CD4-positive, alpha-beta T cell (primary cell): ENCODE measurements at places on chromosomes 3 and 15.

DNA sequence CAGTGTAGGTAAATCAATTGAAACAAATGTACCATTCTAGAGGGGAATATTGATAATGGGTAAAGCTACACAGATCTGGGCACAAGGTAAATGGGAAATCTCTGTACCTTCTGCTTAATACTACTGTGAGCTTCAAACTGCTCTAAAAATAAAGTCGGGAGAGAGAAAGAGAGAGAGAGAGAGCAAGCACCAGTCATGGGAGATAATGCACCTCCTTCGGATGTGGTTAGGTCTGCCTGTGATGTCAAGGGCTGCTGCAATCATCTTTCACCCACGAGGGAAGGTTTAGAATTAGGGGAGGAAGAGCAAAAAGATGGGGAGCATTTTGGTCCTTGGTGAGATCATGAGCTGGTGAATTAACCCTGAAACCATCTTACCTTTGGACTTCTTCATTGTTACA, 219.1 kb downstream of the ZNF385D start:
- no peak for DNase-seq

- no peak for DNase-seq
These were observed 271.2 kb downstream of the FAM43A start for GRCh38 chr3:194956697-194957396.

DNA sequence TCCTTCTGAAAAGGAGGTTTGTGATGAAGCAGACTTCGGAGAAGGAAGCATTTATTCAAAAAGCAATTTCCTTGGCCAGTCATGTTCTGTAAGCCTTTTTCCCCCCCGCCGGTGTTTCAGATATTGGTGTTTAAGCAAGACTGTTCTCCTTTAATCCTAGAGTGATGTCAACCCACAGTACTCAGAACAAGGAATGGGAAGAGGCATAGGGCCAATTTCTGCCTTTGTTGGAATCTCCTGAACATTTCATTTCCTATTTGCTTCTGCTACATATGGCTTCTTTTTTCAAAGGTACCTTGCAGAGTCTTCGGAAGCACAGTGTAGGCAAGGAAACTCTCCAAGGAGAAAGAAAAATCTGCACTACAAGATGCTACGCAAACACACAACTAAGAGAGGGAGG, 713.1 kb upstream of the CFAP20DC start:
- no peak for DNase-seq

- no peak for DNase-seq
These were observed 42.2 kb downstream of the CMSS1 start for GRCh38 chr3:99859825-99860224.

GRCh38 chr3:171442184-171442583, 18.0 kb downstream of the TNIK start:
- no peak for DNase-seq

DNA sequence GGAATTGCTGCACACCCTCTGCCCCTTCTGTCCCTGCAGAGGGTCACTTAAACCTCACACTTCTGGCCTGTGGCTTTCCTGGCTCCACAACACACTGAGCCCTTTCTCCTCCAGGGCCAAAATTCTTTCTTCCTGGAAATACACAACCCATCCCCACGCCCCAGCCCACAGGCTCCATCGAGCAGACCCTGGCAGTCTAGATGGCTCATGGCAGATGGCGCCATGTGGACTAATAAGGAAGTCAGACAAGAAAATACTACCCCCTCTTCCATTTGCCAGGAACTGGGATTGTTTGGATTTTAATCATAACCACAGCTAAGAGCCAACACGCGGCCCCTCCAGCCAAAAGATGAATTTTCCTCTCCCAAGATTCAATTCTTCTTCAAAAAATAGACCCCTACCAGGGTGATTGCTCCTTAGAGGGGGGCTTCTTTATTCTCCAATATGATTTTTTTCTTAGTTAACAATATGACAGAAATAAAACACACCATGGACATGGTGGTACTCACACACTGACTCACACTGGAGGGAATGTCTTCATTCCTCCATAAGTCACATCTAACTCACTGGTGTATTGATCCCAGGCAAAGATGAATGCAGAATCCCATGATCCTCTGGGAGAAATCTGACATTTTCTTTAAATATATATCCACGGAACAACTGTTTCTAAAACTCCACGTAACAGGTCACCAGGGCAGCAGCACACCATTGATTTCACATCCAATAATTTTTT, 111.5 kb downstream of the NTRK3 start:
- DNase-seq: no peak

GRCh38 chr3:36823806-36824205, 59.5 kb upstream of the DCLK3 start:
- no peak for DNase-seq

DNA sequence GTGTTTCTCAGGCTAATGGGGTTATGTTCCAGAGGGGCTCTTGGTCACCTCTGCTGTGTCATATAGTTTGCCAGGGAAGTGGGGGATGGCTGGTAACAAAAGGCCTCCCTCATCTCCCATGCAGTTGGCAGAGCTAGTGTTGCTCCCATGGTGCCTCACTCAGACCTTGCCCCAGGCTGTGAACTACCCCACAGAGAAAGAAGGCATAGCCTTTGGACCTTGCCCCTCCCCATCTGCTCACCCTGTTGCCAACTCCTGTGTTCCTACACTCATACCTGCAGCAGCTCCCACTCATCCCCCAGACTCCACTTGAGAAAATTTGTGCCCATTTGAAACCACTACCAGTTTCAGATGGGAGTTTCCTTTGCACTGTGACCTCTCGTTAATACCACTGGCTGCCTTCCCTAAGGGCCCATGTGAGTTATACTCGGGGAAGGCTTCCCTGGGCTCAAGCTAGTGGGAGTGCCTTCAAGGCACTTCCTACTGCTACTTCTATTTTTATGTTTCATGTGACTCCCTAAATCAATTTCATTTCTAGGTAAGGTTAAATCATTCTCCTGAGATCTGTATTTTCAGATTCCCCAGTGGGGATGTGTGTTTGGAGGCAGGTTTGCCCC, 25.3 kb upstream of the COPB2 start:
- DNase-seq: no peak

GRCh38 chr3:62926494-62926893, 51.3 kb upstream of the CADPS start:
- no peak for DNase-seq

DNA sequence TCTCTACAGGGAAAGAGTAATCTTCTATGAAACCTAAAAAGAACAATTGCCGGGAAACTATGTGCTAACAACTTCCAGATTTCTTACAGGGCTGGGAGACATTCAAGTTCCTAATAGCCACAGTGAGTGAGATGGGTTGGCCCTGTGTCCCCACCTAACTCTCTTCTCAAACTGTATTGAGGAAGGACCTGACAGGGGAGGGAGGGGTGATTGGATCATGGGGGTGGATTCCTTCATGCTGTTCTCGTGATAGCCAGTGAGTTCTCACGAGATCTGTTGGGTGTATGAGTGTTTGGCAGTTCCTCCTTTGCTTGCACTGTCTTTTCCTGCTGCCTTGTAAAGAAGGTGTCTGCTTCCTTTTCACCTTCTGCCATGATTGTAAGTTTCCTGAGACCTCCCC, 958.7 kb downstream of the AGBL1 start:
- no peak for DNase-seq

- no peak for DNase-seq
These were observed 232.9 kb downstream of the TJP1 start for GRCh38 chr15:29589416-29589815.

GRCh38 chr3:162742159-162742717, 1245.6 kb downstream of the OTOL1 start:
- no peak for DNase-seq

- DNase-seq: no peak
These were observed 19.4 kb upstream of the OCA2 start for GRCh38 chr15:28118531-28118930.
